ENCODE measurements at places on chromosomes 4 and X. TPM values are rescaled to one million over a fixed set of nuclear protein-coding genes. Genes with fewer than 3 reads are reported as not detected.

The ABCG2 gene
- 6.2 TPM for total RNA-seq

The TBX22 gene
- not detected for total RNA-seq

The EXOC1L gene
- total RNA-seq = not detected

The DUX4 gene
- total RNA-seq = not detected

The CCKAR gene
- not detected for total RNA-seq

The MEPE gene
- not detected for total RNA-seq

The HS3ST1 gene
- 0.16 TPM for total RNA-seq

The SPANXN3 gene
- not detected for total RNA-seq

The SSX4B gene
- total RNA-seq = not detected

The P2RY4 gene
- 0.51 TPM for total RNA-seq

The SMARCA1 gene
- 35.5 TPM for total RNA-seq

The ANXA3 gene
- total RNA-seq = 11.4 TPM

The FGD1 gene
- 2.2 TPM for total RNA-seq

The FAM9A gene
- not detected for total RNA-seq

The NUDT10 gene
- total RNA-seq = 0.33 TPM

The PDGFRA gene
- total RNA-seq = 91.0 TPM

The PROM1 gene
- total RNA-seq = not detected

The C1QTNF7 gene
- total RNA-seq = 18.9 TPM

The PDZD11 gene
- total RNA-seq = 29.2 TPM

The MXRA5 gene
- total RNA-seq = 1.7 TPM

The RTL5 gene
- total RNA-seq = 4.1 TPM

The PLAC1 gene
- not detected for total RNA-seq

The ZDHHC15 gene
- total RNA-seq = 2.0 TPM

The SSX1 gene
- total RNA-seq = not detected

The LAGE3 gene
- total RNA-seq = 17.0 TPM

The RHOH gene
- 7.0 TPM for total RNA-seq

The ITIH6 gene
- not detected for total RNA-seq

The NSDHL gene
- 18.7 TPM for total RNA-seq

The INTU gene
- total RNA-seq = 4.6 TPM

The PPP4R3C gene
- total RNA-seq = not detected

The STK32B gene
- 3.2 TPM for total RNA-seq

The TNIP3 gene
- 0.34 TPM for total RNA-seq

The ARSJ gene
- total RNA-seq = 1.2 TPM

The KCTD8 gene
- 0.17 TPM for total RNA-seq

The ALB gene
- total RNA-seq = not detected

Measured in subcutaneous adipose tissue (tissue), 4 donors.